ENCODE measurements at places on chromosomes 7 and 10.
A peak's percentile ranks its signal among the peaks of the same experiment; 100 is the strongest.

- DNase-seq = peak; percentile 77
Observed at GRCh38 chr10:16809074-16809718, 8.0 kb downstream of the RSU1 start.

DNA sequence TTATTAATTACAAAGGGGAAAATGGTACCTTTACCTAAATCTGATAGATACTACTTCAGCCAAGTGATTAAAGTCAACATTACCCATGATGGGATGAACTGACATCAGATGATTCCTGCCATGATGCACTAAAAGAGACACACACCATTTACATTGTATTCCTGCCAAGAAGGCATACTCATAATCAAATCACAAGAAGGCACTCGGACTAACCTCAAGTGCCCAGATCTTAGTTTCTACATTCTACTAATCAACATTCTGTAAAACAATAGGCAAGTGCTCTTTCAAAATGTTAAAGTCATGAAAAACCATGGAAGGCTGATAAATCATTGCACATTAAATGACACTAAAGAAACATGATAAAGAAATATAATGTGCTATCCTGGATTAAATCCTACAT is 44.4 kb downstream of the SLC35G1 start:
- no peak for DNase-seq

- DNase-seq = no peak
Observed at GRCh38 chr7:46854958-46855473, 726.9 kb downstream of the TNS3 start.

- DNase-seq = no peak
Observed at GRCh38 chr7:123220396-123220795, 20.6 kb upstream of the SLC13A1 start.

DNA sequence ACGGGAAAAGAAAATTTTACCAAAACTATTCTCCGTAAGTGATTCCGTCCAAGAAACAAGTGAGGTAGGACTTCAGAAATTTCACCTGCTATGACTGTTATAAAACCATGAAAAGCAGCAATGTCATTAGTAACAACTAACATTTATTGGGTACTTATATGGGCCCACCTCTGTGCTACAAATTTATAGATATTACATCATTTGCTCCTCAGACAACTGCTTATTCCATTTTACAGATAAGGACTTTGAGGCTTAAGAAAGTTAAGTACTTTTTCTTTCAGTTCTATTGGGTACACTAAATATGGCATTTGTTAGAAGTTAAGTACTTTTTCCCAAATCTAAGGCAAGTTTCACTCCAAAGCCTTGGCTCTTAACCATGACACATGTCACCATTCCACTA is 36.3 kb downstream of the HACD1 start:
- no peak for DNase-seq

DNA sequence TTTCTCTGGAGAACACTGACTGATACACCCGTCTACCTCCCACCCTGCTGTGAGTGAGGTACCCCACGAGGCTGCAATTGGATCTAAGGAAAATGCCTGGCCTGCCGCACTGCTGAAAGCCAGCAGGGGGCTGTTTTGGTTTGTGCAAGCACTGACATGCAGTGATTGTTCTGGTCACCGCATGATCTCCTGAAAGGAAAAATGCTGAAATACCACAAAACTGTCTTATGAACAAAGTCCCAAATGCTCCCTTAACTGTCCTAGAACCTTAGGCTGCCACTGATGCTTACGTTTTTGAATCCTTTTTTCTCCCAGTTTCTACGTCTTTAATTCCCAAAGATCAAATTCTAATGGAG is 132.7 kb downstream of the JCAD start:
- peak; percentile 60 for DNase-seq

GRCh38 chr7:99923200-99923599 is 3.9 kb upstream of the TRIM4 start:
- no peak for DNase-seq

DNA sequence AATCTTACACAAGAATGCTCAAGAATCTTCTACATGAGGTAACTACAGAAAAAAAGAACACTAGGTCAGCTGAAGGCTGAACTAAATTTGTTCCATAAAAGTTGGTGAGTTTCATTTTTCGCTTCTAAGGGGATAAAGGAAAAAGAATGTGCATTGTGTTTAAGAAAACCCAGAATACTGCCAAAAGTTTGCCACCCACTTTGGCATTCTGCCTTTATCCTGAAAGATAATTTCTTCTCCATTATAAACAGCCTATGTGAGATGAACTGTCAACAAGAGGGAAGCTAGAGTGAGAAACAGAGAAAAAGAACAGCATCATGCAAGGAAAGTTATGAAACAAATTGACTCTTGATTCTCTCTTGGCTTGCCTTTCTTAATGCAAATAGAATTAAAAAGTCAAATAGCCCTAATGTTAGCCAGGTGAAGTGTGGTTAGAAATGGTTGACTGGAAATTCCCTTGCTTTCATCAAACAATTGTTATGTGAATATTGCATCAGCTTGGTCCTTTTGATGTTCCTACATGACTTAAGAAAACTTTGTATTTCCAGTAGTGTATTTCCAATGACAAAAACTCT is 25.8 kb downstream of the STEAP1 start:
- peak; percentile 17 for DNase-seq

- DNase-seq = peak; percentile 15
Observed at GRCh38 chr7:24505968-24506367, 67.3 kb upstream of the PALS2 start.

GRCh38 chr10:33550811-33551210 is 216.3 kb upstream of the NRP1 start:
- DNase-seq = no peak

- no peak for DNase-seq
Observed at GRCh38 chr7:99141334-99141733, 2.6 kb downstream of the SMURF1 start.

GRCh38 chr10:35399414-35400009 is 63.2 kb downstream of the CCNY start:
- DNase-seq = no peak

- no peak for DNase-seq
Observed at GRCh38 chr10:76248649-76249200, 817.3 kb downstream of the LRMDA start.

DNA sequence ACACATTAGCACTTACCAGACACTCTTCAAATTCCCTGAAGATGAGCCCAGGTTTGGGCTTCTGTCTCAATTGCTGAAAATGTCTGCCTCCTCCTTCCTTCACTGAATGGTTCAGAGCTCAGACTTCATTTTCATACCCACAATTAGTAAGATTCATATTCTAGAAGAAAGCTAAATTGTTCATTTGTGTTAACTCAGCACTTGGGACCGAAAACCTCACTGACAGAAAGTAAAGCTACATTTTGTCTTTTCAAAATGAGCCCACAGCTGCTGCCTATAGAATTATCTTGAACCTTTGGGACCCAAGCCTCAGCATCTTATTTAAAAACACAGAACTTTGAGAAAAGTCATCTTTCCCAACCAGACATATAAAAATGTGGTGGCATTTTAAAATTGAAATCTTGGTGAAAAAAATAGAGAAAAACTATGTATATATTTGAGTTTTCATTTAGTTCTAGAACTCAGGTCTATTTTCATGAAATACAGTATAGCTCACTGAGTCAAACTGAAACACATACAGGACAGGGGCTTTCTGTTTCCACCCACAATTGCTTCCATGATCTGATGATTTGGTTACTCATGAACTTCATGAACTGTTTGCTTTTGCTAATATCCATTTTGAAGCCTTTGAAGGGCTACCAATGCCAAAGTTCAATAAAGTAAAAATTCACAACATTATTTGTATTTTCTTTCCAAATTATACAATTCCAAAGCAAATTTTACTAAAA is 119.1 kb upstream of the PFKP start:
- DNase-seq = no peak

DNA sequence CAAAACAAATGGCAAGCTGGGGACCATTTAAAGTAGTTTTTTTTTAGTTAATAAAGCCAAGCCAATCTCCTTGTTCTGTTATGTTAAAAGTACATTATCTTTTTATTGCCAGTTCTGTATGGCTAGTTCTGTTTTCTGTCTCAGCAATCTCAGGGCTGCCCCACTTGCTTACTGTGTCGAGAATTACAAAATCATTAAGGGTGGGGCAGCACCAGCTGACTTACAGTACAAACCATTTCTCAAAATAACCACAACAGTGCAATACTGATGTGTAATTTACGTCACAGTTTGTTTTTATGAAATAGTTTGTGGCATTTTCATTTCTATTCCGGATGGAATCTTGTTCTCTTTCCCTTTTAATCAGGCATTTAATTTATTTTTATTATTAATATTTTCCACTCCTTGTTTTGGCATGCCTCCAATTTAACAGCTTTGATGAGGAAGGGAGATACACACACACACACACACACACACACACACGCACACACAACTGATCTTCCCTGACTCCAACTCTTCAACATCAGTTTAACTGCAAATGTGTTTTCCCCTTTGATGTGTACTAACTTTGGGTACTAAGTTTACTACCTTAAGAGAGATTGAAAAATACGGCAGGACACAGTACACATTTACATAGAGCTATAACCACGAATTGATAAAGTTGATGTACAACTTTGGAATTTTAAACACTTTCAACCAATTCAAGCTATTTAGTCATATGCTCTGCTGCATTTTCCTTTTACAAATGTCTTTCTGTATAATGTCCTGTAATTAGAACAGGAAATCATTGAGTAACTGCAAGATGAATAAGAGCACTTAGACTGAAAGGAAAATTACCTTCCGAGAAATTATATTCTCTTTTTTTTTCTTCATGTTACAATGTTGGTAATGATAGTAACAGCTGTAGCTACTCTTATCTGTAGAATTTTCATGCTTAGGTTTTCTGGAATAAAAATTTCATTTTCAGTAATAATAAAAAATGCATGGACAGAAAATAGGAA is 91.5 kb downstream of the ARID5B start:
- DNase-seq = no peak

GRCh38 chr7:107441581-107442422 is 28.1 kb upstream of the GPR22 start:
- no peak for DNase-seq

- no peak for DNase-seq
Observed at GRCh38 chr10:22611425-22612115, 102.8 kb downstream of the PIP4K2A start.

GRCh38 chr7:46127814-46128213 is 206.7 kb upstream of the IGFBP3 start:
- no peak for DNase-seq

GRCh38 chr7:133258174-133258573 is 5.3 kb downstream of the EXOC4 start:
- no peak for DNase-seq

GRCh38 chr10:100186253-100187212 is 704 bp upstream of the ERLIN1 start:
- peak; percentile 46 for DNase-seq

GRCh38 chr10:88095223-88095721 is 231.8 kb downstream of the PTEN start:
- no peak for DNase-seq

DNA sequence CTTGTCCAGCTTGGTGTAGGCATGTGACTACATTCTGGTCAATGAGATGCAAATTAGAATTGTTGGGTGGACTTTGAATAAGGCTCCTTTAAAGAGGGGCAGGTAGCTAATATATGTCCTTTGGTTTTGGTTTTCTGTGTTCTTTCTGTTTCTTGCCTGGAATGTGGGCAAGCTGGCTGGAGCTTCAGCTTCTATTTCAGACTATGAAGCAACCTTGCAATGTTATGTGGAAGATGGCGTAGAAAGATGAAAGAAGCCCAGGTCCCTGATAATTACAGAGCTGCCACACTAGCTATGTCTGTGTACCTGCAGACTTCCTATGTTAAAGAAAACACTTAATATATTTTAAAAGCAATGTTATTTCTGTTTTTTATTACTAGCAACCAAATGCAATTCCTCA is 46.2 kb downstream of the NEURL1 start:
- DNase-seq = no peak

DNA sequence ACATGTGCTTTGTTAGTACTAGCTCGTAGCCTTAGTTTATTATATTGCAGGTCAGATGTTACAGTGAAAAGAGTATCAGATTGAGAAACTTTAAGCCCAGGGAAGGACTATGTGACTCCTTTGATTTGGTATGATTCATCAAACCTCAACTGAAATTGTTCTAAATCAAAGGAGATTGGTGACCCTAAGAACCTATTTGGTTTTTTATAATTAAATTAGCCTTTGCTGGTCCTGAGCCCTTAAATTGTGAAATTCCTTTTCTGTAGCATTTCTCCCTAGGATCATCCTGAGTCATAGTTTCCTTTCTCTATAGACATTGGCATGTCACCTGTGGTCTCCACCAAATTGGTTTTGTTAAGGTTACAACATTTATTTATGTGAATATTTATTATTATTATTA is 89.7 kb downstream of the POLR1F start:
- no peak for DNase-seq

GRCh38 chr7:39691821-39692220 is 68.4 kb downstream of the RALA start:
- no peak for DNase-seq

DNA sequence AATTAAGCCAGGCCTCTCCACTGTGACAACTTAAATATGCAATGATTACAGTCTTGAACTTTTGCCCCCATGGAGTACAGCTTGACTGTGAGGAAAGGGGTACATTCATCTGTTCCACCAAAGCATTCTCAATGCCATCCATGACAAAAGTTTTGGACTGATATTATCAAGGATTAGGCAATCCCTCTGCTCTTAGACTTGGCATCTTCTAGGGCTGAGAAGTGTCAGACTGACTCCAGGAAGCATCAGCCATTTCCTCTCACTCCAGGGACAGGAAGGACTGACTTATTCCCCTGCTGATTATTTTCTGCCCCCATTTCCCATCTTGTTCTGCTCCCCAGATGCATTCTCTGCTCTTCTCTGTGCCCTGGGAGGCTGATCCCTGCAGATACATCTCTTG is 69.7 kb downstream of the ZNF365 start:
- no peak for DNase-seq

DNA sequence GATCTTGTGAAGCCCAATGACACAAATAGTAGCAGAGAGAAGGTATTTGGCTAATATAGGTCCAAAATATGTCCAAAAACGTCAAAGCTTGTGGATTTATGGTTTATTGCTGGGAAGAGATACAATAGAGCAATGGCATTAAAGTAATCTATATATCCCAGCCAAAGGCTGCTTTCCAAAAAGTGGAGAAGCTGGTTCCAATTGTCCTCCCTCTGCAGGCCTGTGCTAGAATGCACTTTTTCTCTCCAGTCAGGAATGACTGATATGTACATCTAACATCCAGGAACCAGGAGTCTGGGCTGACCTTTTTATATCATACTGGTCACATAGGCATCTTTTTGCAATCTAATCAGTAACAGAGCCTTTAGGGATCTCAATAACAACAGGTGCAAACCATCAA is 167.1 kb upstream of the FAM3C start:
- DNase-seq = peak; percentile 53

- DNase-seq = no peak
Observed at GRCh38 chr10:61554925-61555324, 101.7 kb upstream of the TMEM26 start.

GRCh38 chr7:104156842-104157277 is 51.0 kb downstream of the ORC5 start:
- DNase-seq = peak; percentile 65
